Activated CD4-positive, alpha-beta T cell treated with anti-CD3 and anti-CD28 coated beads, Interleukin-2, Interleukin-6, amounts not matched to agents 100 ng/mL and 50 ng/mL, durations not matched to agents 16 hours and 8 hours (primary cell): ENCODE measurements at places on chromosomes 12 and 14.

DNA sequence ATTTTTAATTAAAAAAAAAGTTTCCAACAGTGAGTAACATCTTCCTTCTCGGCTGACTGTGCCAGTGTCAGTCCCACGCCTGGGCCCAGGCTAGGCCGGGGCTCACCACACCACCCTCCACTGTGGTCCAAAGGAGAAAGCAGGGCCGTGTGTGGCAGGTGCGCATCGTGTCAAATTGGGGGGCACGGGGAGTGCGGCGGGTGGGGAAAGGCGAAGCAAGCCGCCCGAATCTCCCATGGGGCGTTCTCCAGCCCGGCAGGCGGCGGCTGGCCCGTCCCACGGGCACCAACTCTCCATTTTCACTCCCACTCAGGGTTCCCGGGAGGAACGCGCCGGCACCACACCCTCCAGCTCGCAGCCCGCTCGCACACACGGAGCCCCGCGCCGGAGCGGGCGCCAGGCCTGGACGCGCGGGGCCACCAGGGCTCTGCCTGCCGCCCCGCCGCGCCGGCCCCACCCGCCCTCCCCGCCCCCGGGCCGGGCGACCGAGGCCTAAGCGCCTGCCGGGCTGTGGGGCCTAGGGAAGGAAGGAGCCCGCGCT, 604 bp downstream of the EEA1 start:
- DNase-seq, result peak; percentile 53

GRCh38 chr12:130978785-130979184, 25.1 kb downstream of the ADGRD1 start:
- DNase-seq, result no peak

GRCh38 chr14:101900253-101900652, 64.1 kb upstream of the DYNC1H1 start:
- DNase-seq, result no peak

DNA sequence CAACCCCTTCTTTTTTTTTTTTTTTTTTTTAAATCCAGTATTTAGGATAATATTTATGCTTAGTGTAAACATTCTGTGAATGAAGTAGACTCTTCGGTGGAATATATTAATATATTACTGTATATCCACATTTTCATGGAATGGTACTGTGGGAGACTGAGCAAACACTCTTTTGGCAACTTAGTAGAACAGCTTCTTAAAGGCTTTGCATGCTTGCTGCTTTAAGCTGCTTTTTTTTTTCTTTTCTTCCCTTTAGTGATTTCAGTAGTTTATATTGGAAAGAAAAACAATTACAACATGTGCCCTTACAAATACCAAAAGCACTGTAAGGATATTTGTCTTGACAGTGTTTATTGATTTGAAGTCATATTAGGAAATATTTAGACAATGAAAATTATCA, 78.9 kb downstream of the AEBP2 start:
- DNase-seq, result no peak

GRCh38 chr12:11962860-11963259, 107.9 kb upstream of the BCL2L14 start:
- no peak for DNase-seq

GRCh38 chr12:119089380-119090013, 89.2 kb upstream of the HSPB8 start:
- DNase-seq, result no peak

DNA sequence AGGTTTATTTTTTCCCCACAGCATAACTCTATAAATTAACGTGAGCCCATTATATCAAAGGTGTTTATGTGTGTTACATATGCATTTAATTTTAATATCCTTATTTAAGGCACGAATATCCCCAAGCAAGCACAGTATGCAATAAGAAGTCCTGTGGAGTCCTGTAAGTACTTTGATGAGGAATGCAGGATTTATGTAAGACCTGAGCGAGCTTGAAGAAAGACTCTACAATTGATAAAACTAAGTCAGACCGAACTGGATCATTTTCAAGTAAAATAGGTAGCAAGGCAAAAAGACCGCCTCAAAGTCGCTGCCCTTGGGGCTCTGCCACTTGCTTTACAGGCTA, 755 bp downstream of the SLC25A21 start:
- no peak for DNase-seq

- DNase-seq, result no peak
These were observed 153.0 kb upstream of the FKBP4 start for GRCh38 chr12:2641761-2642160.

- no peak for DNase-seq
These were observed 55.5 kb upstream of the PARP11 start for GRCh38 chr12:3928538-3929184.

DNA sequence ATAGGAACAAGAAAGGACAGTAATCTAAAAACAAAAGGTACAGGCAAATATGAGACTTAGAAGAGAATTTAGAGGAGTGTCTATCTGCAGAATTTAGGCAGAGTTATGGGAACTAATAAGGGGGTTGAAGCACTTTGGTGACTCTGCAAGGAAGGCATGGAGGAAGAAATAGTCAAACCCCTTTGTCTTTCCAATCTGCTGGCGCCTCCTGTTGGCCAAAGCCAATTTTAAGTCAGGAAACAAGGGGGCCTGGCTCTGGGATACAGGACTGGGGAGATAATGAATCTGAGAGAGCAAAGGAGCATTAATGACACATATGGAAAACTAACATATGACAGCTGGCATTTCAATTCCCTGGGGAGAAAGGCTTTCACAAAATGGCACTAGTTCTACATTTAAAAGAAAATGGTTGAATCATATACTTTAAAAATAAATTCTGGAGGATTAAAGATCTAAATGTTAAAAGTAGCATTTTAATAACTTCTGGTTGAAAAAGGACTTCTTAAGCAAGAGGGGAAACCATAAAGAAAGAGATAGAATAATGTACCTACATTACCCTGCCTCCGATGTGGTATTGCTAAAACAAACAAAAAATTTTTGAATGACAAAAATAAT, 48.5 kb upstream of the CSRP2 start:
- peak; percentile 35 for DNase-seq

GRCh38 chr12:111024205-111024801, 103.9 kb upstream of the MYL2 start:
- peak; percentile 61 for DNase-seq

- DNase-seq, result no peak
These were observed 141.0 kb downstream of the RASSF9 start for GRCh38 chr12:85695097-85695715.

GRCh38 chr12:71312768-71313403, 126.7 kb upstream of the LGR5 start:
- DNase-seq, result no peak

- no peak for DNase-seq
These were observed 7.8 kb upstream of the KRT74 start for GRCh38 chr12:52581481-52581880.

GRCh38 chr12:123369229-123369628, 4.6 kb upstream of the SBNO1 start:
- no peak for DNase-seq

- DNase-seq, result peak; percentile 74
These were observed 199.9 kb upstream of the FOXN3 start for GRCh38 chr14:89616852-89617341.
